ENCODE measurements at places on chromosomes 4 and X.
A peak's percentile ranks its signal among the peaks of the same experiment; 100 is the strongest.

GRCh38 chrX:120697053-120697452 lies 67.2 kb upstream of the C1GALT1C1 start:
- no peak for DNase-seq

DNA sequence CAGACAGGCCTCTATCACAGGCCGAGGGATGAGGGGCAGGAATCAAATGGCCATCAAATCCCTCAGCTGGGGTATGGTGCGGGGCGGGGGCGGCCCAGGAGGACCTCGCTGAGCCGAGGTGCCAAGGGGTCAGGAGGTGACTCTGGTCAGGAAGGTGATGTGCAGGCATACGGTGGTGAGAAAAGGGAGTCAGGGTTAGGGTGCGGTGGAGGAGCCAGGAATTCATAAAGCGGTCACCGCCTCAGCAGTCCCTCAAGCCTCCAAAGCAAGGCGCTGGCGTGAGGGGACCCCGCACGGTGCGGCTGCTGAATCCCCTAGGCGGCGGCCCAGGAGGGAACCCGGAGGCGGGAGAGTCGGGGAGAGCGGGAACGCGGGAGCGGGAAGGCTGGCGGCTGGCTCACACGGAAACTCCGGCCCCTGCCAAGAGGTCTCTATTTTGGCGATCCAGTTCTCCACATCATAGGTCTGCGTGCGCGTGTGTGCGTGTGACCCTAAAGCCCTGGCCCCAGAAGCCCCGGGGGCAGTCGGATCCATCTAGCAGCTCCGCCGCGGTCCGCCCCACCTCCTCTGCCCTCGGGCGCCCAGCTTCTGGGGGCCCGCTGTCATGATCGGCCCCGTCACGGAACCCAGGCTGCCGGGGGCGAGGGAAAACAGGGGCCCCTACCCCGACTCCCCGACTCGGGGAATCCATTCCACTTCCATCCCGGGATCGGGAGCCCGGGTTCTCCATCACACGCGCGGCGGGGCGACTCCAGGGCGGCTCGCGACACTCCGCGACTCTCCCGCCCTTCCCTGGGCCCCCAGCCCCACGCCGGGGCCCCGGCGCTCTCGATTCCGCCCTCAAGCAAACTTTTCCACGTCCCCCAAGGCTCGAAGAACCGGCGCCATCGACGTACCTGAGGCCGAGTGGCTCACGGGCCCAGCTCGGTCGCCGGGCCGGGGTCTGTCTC lies 593 bp downstream of the ELF4 start:
- peak; percentile 62 for DNase-seq

- no peak for DNase-seq
Measured at GRCh38 chr4:155434366-155434765, 57.6 kb upstream of the MAP9 start.

- DNase-seq: no peak
Measured at GRCh38 chr4:187685247-187685646, 310.3 kb upstream of the ZFP42 start.

DNA sequence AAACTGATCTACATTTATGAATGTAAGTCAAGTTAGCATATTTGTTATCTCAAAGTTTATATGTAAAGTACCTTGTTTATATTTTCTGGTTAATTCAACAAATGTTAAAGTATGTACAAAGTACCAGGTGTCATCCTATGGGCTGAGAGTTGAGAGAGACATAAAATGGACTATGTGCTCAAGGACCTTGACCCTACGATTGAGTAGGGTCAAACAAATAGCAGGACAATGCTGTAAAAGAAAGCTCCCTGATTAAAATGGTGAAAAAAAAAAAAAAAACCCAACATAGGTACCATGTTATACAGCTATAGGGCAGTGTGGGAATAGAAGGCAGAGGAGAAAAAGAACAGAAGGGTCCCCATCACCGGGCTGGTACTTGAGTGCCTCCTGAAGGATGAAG lies 123.4 kb downstream of the CDS1 start:
- DNase-seq: no peak

DNA sequence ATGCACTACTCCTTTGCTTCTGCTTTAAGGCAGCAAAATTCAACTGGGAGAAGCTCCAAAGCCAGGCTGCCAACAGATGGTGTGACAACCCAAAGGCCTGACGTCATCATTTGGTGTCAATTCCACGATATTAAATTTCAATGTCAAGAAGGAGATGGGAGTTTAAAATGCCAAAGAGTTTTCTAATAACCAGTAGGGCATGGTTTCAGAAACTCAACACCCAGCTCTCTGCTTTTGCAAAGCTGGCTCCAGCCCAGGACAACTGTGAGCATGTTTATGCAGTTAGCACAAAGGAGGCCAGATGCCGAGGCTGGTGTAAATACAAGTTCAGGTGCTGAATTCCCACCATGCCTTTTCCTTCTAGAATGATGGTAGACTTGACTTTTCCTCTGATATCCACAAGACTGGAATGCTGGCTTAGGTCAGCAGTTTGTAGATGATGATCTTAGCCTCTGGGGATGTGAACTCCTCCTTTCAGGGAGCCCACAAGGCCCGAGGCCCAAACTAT lies 67.3 kb downstream of the AFAP1 start:
- DNase-seq: peak; percentile 94

- DNase-seq: peak; percentile 72
Measured at GRCh38 chrX:38220024-38220414, 652 bp downstream of the SRPX start.

- DNase-seq: no peak
Measured at GRCh38 chrX:96707804-96708203, 23.2 kb downstream of the DIAPH2 start.

GRCh38 chr4:57233386-57233785 lies 123.2 kb upstream of the IGFBP7 start:
- peak; percentile 63 for DNase-seq

- DNase-seq: peak; percentile 74
Measured at GRCh38 chrX:107659768-107660167, 31.5 kb downstream of the PRPS1 start.

Measured in GM23248 (cell line).